ENCODE measurements at places on chromosomes 4 and X.

GRCh38 chr4:120658772-120659171 lies 263.8 kb downstream of the PRDM5 start:
- no peak for DNase-seq

DNA sequence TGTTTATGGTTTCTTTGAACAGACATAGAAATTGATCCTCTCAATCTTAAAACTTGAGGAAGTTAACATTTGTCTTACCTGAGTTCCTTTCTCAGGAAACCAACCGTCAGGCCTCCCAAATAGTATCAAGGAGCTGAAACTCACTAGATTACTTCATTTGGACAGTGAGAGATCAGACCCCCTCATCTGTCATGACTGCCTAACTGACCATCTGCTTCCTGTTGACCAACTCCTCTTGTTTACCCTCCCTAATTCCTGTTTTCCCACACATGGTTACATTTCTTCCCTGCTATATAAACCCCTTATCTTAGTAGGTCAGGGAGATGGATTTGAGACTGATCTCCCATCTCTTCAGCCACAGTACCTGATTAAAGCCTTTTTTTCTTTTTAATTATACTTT lies 46.2 kb upstream of the NMU start:
- no peak for DNase-seq

- DNase-seq = no peak
Measured at GRCh38 chr4:87339440-87339839, 16.8 kb upstream of the HSD17B13 start.

DNA sequence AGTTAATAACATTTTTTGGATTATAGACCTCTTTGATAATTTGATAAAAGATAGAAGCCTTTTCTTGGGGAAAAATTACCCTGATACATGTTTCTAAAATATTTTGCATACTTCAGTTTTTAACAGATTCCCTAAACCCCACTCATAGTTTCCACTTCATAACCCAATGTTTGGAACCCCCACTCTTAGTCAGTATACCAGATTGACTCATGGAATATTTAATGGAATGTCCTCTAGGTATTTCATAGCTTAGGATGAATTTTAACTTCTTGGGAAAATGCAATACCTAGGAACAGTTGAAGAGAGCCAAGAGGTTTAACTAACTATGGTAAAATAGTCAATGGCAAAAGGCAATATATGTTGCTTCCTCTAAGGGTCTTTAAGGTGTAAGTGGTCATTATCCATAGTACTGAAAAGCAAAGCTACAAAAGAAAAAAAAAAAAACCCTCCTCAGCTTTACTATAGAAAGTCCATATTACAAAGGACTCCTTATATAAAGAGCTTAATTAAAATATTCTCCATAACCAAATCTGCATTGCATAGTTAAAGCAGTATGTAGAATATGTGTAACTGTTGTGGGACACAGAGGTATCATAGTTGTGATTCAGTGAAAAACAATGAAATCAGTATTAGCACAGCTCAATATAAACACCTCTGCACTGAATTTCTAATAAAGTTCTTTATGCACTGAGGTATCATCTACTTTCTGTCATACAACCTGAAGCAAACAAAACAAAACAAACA lies 159.9 kb downstream of the PCDH7 start:
- no peak for DNase-seq

DNA sequence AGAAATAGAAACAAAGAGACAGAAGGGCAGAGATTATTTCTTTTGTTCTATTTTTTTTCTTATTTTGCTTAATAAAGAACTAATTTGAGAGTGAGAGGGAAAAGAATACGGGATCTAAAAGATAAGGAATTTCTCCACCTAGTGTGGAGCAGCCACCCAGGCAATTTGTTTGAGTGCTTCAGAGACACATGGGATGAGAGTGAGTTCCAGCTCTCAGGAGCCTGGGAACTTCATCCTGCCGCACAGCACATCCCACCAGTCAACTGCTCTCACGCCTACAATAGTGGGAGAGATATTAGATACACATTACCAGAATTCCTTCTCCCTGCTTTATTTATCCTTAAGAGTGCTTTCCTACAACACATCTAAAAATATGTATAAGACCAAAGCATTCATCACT lies 946.4 kb downstream of the PDHA2 start:
- no peak for DNase-seq

GRCh38 chr4:121654738-121655137 lies 42.0 kb downstream of the ANXA5 start:
- DNase-seq = no peak

DNA sequence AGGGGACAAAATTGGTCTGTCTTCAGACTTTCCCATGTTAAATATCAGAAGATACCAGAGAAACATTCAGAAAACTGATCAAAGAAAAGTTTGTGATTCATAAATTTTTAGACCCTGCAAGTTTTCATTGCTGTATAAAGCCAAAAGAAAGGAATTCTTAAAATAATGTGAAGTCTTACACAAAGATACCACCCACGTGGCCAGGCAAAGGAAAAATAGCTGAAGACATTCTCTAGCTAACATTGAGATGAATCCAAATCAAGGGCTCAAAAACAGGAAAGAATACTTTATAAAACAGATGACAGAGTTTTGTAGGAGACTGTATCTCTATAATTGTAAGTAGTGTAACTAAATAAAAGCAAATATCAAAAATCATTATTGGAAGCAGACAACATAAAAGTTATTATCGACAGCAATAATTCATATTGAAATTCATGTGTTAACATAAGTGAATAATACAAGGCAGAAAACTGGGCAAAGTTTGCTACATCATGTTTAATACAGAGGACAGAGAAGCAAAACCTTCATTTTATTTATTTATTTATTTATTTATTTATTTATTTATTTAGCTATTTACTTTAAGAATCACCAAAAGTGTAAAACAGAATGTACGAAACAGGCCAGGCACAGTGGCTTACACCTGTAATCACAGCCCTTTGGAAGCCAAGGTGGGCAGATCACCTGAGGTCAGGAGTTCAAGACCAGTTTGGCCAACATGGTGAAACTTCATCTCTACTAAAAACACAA lies 204.6 kb upstream of the SLIT2 start:
- no peak for DNase-seq

DNA sequence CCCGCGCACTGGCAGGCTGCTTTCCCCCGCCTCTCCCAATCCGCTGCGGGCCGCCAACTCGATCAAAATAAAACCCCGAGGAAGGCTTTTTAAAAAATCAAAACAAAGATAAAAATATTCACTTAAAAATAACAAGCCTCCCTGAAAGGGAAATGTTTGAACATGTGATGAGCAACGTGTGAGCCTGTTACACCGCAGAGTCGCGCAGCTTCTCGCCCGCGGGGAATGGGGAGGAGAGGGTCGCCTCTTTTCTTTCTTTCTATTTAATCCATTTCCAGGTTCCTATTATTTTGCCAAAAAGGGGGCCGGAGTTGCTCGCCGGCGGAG lies 326.0 kb upstream of the F9 start:
- peak; percentile 53 for DNase-seq

- DNase-seq = no peak
Measured at GRCh38 chr4:139978692-139979091, 175.3 kb downstream of the MAML3 start.

All from brain (organoid and tissue), 16 donors.